ENCODE measurements at places on chromosomes 11 and 22.

DNA sequence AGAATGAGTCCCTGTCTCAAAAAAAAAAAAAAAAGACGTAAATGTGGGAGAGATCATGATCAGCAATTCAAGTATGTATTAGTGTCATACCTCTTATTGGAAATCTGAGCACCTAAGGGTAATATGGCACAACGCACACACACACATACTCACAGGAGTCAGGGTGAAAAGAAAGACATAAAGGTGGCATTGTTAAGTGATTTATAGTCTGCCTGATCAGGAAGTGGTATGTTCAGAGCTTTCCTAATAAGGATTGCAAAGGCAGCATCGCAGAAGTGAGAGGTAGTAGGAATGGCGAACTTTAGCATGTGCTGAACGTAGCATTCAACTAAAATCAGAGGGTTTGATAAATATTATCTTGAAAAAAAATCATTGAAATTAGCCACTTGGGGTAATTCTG, 854.3 kb downstream of the METTL15 start:
- no peak for DNase-seq

DNA sequence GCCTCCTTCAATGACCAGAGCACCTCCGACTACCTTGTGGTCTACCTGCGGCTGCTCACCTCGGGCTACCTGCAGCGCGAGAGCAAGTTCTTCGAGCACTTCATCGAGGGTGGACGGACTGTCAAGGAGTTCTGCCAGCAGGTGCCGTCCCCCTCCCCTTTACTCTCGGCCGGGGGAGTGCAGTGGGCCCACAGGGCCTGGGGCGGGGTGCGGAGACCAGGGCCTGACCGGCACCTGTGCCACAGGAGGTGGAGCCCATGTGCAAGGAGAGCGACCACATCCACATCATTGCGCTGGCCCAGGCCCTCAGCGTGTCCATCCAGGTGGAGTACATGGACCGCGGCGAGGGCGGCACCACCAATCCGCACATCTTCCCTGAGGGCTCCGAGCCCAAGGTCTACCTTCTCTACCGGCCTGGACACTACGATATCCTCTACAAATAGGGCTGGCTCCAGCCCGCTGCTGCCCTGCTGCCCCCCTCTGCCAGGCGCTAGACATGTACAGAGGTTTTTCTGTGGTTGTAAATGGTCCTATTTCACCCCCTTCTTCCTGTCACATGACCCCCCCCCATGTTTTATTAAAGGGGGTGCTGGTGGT, 11.0 kb downstream of the OTUB1 start:
- no peak for DNase-seq

GRCh38 chr11:782264-783174, 5.2 kb upstream of the GATD1 start:
- DNase-seq, result no peak

DNA sequence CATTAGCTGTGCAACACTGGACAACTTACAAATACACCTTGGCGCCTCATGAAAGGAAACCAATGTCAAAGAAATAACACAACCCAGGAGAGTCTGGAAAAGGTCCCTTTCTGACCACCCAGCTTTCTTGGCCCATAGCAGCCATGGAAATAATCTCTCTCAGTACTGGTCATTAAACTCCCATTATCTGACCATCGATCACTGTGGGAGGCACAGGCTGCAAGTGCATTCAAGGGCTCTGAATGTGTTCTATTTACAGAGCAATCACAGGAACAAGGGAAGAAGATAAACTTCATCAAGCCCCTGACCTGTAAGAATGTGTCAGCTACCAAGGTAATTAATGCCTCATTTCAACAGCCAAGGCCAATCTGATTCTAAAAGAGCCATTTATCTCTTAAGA, 40.1 kb downstream of the CTSC start:
- no peak for DNase-seq

DNA sequence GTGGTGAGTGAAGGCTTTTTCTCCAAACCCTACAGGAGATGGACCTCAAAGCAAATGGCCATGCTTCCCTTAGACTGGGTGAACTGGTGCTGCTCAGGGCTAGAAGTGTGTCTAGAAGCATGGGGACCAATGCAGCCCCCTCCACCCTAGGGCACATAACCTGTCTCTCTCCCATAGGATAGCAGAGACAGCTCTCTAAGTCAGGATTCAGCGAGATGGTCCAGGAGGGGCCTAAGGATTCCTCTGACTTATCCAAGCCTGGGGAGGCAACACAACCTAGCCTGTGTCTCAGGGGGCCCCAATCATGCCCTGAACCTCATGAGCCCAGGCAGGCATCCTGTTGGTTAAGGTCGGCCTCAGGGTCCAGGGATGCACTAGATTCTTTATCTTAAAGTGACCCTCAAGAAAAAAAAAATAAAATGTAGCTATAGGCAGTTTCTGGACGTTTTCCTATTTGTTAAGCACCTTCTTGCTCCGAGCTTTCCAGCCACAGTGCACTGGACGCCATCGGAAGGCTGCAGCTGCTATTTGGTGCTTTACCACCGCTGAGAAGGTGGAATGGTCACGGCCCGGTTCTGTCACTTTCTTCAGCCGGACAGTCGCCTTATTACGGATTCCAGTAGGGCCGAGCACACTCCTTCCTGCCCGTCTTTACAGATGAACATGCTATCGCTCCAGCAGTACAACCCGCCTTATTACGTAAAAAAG, 5.0 kb upstream of the CCND1 start:
- peak; percentile 97 for DNase-seq

- no peak for DNase-seq
These were observed 56.8 kb upstream of the CCND1 start for GRCh38 chr11:69584160-69584559.

- DNase-seq, result no peak
These were observed 146.2 kb downstream of the ATXN10 start for GRCh38 chr22:45817745-45818423.

DNA sequence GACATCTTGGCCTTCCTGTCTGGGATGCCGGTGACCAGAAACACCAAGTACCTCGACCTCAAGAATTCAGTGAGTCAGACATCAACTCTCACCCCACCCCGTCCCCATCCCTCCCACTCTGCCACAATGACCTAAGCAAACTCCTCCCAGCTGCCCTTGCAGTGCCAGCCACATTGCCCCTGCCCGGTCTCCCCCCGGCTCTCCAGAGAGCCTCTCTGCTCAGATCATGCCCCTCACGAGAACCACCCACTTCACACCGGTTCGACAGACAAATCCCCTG, 23.6 kb upstream of the MYRF start:
- DNase-seq, result no peak

DNA sequence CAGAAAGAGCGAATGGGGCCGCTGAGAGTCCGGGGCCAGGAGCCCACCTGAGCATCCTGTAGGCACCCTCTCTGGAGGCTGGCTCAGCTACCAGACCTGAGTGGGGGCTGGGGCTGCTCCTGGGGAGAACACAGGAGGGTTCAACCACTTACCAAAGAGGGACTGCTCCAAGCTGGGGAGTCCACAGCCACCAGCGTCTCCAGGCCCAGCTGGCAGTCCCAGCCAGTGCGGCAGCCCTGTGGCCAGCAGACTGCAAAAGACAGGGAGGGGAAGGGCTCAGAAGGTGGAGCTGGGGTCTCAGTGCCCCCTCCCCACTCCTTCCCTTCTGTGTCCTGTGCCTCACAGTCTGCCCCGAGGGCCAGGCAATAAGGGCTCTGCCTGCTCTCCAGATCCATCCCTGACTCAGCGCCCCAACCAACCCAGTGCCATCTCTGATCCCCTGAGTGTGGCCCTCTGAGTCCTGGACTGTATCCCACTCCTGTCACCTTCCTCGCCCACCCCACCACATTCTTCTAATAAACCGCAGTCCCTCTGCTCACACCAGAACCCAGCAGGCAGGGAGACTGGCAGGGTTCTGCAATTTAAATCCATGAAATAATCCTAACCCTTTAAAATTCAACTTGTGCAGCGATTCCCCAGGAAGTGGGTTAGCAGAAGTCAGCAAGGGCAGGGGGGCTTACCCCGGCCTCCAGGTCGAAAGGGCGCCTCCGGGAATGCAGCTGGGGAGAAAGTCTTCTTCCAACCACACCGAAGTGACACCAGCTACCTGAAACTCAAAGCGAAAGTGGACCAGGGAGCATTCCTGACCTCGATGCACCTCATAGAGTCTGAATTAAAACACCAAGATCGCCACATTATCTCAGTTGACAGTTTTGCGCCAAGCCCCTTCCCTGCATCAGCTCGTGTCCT, 13.3 kb downstream of the CHST1 start:
- no peak for DNase-seq

GRCh38 chr11:78351193-78351592, 66.4 kb downstream of the GAB2 start:
- DNase-seq, result no peak

DNA sequence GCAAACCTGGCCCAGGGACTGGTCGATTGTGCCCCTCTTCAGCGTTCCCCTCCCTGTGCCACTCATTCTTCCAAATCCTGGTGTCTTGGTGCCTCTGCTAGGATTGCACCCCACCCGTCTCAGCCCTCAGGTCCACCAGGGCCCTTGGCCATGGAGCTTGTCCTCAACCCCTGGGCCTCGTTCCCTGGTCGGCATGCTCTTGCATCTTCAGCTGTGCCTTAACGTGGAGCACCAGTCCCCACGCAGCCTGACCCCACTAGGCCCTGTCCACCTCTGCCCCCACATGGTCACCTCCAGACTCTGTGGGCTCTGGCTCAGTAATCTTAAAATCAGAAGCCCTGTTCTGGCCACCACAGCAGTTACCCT, 61.1 kb downstream of the OSBP2 start:
- DNase-seq, result no peak

DNA sequence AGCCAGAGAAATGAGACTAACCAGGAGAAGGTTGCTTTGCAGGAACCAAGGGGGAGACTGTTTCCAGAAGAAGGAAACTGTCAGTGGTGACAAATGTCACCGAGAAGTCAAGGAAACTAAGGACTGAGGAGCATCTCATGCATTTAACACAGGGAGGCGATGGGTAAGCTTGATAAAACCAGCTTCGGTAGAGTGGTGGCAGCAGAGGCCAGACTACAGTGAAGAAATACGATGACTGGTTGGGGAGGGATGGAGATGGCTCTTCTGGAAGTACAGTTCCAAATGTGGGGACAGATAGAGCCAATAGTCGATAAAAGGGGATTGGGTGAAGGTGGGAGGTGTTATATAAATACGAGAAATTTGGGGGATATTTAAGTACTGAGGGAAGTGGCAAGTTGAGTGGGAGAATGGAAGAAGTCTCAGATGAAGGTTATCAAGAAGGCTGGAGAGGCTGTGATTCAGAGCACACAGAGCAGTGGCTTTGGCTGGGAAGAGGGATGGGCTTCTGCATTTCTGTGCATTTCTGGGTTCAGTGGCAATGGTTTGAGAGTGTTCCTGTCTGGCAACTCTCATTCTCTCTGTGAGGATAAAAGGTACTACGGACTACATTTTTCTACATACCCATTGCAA, 29.2 kb downstream of the SC5D start:
- DNase-seq, result no peak

- no peak for DNase-seq
These were observed 413.6 kb downstream of the OPCML start for GRCh38 chr11:133118563-133119268.

- DNase-seq, result no peak
These were observed 227.2 kb upstream of the ARHGAP20 start for GRCh38 chr11:110939471-110939870.

DNA sequence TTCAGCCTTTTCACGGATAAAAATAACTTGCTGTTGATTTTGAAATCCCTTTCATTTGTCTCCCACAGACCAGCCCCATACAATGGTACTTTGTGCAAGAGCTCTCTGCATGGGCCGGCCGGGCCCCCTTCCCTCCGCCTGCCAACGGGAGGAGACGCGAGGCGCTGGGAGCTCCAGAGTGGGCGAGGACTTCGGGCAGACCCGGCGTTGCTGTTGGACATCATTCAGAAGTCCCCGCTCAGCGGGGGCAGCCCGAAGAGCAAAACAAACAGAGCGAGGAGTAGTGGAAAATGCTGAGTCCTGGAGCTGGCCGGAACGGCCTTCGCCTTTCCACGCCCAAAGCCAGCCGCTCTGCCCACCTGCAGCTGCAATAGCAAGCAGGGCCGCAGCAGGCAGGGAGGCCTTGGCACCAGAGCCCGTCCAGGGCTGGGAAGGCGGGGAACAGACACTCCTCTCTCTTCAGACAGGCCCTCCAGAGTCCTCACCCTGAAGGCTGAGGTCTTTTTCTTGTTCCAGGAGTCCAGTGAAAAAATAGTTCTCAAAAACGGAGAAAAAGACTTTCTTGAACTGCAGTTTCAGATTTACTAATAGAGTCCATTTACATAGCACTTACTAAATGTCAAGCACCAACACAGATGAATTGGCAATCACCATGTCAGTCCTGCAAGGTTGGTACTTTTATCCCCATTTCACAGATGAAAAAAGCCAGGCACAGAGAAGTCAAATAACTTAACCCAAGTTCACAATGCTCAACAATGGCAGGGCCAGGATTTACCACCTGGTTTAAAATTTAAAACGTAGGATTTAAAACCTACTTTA, 135.5 kb downstream of the ETS1 start:
- no peak for DNase-seq

DNA sequence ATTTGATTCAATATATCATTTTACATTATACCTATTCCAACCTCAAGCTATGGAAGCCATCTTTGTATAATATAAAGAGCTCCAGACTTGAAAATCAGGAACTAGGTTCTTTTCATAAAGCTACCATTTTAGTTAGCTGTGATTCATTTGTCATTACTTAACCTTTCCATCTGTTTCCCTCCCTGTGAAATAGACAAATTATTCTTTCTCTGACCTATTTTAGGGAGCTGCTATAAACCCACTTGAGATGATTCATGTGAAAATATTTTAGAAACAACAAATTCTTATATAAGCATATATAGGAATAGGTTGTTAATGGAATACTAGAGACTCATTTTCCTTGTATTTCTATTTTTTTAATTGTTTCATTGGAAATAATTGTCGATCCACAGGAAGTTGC, 1012.1 kb downstream of the OPCML start:
- DNase-seq, result no peak

GRCh38 chr11:15707971-15708370, 593.2 kb downstream of the INSC start:
- DNase-seq, result no peak

- no peak for DNase-seq
These were observed 32.7 kb upstream of the ALX4 start for GRCh38 chr11:44342616-44343015.

- DNase-seq, result no peak
These were observed 1072.0 kb upstream of the CNTN5 start for GRCh38 chr11:97948793-97949192.

DNA sequence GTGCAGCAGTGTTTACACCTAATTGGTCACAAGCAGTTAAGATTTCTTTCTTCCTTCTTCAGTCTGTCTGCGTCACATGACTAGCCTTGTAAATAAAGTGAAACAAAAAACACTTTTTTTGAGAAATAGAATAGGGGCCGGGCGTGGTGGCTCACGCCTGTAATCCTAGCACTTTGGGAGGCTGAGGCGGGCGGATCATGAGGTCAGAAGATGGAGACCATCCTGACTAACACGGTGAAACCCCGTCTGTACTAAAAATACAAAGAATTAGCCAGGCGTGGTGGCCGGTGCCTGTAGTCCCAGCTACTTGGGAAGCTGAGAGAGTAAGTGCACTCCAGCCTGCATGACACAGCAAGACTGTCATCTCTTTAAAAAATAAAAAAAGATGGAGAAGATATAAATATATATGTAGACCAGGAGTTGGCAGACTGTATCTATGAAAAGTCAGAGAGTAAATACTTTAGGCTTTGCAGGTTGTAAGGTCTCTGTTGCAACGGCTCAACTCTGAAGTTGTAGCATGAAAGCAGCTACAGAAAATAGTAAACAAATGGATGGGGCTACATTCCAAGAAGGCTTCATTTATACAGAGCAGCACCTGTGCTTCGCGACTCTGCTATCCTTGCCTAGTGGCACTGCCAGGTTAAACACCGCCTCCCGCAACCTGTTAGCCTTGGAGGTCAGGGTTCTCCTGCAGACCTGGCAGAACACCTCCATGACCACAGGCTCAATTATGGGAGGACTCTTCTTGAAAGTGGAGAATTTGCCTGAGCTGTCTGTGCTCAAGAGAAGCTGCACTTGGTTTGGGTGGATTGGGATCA, 55.9 kb downstream of the PPP6R2 start:
- DNase-seq, result no peak
